A549 treated with Hydrocortisone at 1 μM for 4 hours (cell line): ENCODE measurements at places on chromosomes 2 and 18. TPM values are rescaled to one million over a fixed set of nuclear protein-coding genes. Genes with fewer than 3 reads are reported as not detected.

Gene G6PC2
- not detected in 5 replicates for total RNA-seq

Gene CRYGC
- total RNA-seq, result not detected in 5 replicates

Gene TXNDC2
- 0.07 to 0.14 TPM (median 0.12 TPM) in 5 replicates for total RNA-seq

Gene VIL1
- 0.17 to 0.38 TPM (median 0.35 TPM) in 5 replicates for total RNA-seq

Gene DNAJC5G
- total RNA-seq, result not detected in 5 replicates

Gene IL36A
- total RNA-seq, result not detected in 5 replicates

Gene ABCG8
- total RNA-seq, result 0.01 TPM in 1 of 5 replicates, not detected in the others

Gene PRSS56
- 0.06 to 0.18 TPM (median 0.15 TPM) in 5 replicates for total RNA-seq

Gene GKN1
- total RNA-seq, result 0.37 to 0.94 TPM (median 0.48 TPM) in 5 replicates

Gene PPP4R3B
- 26.4 to 36.8 TPM (median 31.0 TPM) in 5 replicates for total RNA-seq
